ENCODE measurements at places on chromosomes 2 and 18.

GRCh38 chr2:182447163-182447562 lies 20.3 kb upstream of the PDE1A start:
- DNase-seq = no peak

GRCh38 chr2:178485356-178485755 lies 5.1 kb downstream of the PLEKHA3 start:
- DNase-seq = no peak

GRCh38 chr2:27042159-27042661 lies 9.3 kb upstream of the AGBL5 start:
- DNase-seq = no peak

DNA sequence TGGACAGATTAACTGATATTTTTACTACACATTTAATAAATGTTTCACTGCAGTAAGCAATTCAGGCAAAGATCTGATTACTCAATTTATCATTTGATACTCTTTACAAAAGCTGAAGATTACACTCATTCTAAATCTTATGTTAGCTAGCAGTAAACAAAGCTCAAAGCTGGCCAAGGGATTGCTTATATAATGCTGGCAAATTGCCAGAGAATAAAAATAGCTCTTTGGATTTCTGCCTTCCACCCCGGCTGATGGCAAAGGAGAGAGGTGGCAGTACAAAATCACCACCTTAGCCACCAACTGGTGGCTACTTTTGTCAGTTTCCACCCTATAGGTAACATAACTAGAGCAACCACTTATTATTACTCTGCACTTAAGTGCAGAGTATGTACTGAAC lies 320.5 kb downstream of the FSIP2 start:
- DNase-seq = no peak

- DNase-seq = no peak
Observed at GRCh38 chr2:165601065-165601830, 131.8 kb downstream of the CSRNP3 start.

DNA sequence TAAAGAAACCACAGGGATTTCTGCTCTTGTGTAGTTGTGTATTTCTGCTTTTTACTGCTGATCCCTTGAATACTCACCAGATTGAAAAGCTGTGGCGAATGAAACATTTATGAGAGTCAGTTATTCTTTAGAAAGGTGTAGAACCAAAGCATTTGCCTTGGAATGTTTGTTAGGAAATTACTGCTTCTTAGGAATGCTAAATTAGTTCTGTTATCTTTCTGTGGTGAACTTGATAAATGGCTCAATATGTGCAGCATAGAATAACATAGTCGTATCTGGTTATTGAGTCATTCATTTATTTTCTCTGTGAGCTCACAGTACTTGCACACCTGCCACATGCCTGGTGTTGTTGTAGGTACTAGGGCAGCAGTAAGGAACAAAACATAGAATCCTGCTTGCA lies 57.0 kb upstream of the FAM237A start:
- no peak for DNase-seq

DNA sequence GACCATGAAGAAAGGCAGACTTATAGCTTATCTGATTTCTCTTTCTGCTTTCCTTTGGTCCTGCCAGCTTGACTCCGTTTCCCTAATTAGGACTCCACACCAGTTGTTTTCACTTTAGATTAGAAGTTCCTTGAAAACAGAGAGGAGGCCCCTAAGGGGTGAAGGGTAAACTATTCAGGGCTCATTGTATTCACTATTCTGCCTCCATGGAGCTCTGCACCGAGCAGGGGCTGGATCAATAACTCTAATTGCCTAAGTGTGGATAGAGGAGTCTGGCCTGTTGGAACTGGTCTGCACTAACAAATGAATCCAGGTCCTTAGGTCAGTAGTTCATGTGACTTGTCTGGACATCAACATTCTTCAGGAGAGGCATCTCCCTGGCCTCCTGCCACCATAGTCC lies 36.1 kb upstream of the SKA1 start:
- DNase-seq = no peak

- DNase-seq = no peak
Observed at GRCh38 chr2:108585436-108585835, 51.2 kb downstream of the LIMS1 start.

GRCh38 chr18:10515456-10515855 lies 10.4 kb upstream of the NAPG start:
- DNase-seq = no peak

DNA sequence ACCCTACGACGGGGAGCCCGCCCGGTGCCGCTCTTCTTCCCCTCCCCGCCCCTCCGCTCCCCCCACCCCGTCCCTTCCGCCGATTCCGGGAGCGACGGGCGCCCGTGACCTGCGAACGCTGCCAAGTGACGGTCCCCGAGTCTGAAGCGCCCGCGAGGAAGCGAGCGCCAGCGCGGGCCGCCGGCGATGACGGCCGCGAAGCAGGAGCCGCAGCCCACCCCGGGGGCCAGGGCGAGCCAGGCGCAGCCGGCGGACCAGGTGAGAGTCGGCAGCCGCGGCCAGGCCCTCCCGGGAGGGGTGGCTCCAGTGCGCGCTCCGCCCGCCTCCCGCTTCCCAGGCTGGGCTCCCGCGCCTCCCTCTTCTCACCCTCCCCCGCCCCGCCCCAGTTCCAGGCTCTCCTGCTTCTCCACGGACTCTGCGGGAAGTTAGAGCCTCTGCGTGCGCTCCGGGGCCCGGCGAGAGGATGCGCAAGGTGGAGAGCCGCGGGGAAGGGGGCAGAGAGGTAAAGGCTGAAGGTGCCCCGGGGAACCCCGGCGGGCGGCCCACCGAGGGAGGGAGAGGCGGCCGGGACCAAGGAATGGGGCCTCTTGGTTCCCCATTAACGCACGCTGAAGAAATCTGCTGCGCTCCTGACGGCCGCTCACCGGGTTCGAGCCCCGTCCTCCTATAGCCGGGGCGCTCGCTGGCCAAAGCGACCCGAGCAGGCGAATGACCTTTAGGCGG lies 719.5 kb downstream of the DPP10 start:
- DNase-seq = no peak

DNA sequence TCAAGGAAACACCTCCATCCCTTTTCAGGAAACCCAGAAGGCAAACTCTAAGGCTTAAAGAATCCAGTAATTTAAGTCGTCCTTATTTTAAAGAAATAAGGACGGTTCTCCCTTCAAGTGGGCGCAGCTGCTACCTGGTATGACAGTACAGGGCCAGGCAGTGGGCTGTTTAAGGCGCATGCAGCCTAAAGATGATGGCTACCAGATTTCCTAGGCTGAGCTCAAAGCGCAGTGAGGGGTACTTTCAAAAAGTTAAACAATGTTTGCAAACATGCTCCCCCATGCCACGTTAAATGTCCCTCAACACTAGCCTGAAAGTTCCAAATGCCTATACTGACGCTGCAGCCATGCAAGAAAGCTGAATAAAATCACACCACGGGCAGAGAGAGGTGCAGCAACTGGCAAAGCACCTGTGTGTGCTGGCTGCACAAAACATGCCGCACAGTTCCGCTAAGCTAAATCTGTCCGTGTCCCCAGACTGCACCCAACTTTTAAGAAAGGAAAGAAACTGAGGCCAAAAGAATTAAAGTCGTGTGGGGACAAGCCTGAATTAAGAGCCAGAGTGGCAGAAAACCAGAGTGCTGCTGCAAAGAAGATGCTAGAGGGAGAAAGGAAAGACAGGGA lies 583 bp downstream of the HIBCH start:
- DNase-seq = no peak

GRCh38 chr18:27785815-27786471 lies 391.0 kb downstream of the CDH2 start:
- DNase-seq = no peak

GRCh38 chr2:164599954-164600589 lies 21.2 kb downstream of the GRB14 start:
- no peak for DNase-seq

DNA sequence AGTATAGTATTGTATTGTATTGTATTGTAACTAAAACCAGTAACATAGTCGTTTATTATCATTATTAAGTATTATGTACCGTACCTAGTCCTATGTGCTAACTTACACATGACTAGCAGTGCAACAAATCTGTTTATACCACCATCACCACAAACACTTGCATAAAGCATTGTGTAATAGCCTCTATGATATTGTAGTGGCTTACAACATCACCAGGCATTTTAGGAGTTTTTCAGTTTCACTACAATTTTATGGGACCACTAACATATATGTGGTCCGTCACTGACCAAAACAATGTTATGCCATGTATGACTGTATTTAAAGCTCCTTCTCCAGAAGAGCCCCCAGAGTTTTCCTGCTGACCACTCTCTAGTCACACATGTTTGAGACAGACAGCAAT lies 306.2 kb downstream of the SETBP1 start:
- no peak for DNase-seq

DNA sequence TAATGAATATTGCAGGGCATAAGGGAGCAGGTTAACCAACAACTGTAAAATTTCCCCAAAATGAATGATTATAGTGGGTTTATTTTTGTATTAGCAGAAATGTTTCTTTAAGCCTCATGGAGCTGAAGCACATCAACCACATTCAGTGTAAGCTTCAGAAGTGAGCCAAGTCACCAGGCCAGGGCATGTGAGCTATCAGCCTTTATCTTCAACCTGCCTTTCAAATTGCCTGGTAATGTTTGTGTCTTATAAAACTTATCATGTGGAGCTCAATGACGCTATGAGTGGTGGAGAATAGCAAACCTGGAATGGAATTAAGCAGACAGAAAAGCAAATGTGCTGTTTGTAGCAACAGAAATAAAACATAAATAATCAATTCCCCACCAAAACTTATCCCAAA lies 1068.4 kb downstream of the LRP1B start:
- no peak for DNase-seq

DNA sequence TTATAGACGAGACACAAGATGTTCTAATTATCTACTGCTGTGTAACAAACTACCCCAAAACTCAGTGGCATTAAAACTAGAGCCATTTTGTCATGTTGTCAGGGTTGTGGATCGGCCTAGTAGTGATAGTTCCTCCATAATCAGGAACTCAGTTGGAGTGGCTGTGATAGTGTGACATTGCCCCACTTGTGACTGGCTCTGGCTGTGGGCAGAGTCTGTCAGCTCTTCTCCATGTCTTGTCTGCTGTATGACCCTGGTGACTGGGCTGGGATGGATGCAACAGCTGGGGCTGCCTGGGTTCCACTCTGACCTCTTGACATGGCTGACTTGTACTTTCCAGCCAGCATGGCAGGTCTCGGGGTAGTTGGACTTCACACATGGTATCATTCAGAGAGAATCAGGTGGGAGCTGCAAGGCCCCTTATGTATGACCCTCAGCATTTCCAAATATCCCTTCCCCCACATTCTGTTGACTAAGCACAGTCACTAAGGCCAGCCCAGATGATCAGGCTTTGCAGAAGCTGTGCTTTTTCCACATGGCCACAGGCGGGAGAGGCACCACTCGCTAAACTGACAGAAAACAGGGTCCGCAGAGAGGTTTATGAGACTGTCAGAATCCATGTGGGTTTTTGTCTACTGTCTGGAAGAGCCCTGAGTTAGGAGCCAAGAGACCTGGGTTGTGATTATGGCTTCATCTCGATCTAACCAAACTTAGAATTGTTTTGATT lies 50.3 kb downstream of the SETBP1 start:
- DNase-seq = no peak

GRCh38 chr2:239878686-239879085 lies 146.5 kb downstream of the NDUFA10 start:
- DNase-seq = no peak

- DNase-seq = no peak
Observed at GRCh38 chr18:73992242-73993022, 155.2 kb downstream of the FBXO15 start.

GRCh38 chr2:202017940-202018339 lies 15.7 kb upstream of the FZD7 start:
- DNase-seq = no peak

DNA sequence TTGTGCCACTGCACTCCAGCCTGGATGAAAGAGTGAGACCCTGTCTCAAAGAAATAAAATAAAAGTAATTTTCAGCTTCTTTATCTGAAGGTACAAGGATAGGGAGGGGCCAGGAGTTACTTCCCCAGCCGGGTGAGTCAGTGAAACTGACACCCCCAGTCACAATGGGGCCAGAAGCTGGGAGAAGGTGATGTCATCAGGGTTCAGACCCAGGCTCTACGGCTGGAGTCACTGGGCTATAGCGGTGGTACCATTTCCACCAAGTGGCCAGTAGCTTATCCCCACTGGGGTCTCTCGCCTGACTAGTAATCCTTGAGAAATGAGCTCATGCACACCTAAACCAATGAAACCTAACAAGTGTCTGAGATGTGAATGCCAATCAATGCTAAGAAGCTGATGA lies 107.9 kb downstream of the ALPK2 start:
- no peak for DNase-seq

DNA sequence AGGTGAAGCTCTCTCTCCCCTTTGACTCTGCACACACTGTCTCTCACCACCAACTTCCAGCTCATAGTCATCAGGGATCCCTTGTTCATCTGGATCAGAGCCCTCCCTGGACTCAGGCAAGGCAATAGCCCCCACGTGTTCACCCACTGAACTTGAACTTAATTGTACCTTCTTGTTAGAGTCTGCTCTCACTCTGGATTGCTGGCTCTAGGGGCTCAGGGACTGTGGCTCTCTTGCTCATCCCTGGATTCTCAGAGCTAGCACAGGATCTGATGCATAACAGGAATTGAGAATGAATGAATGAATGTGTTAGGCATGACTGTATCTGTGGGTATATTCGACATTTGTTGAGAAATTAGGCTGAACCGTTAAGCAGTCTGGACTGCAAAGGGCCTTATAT lies 16.7 kb upstream of the ASAP2 start:
- DNase-seq = no peak

- no peak for DNase-seq
Observed at GRCh38 chr2:145874466-145874865, 1354.5 kb upstream of the ZEB2 start.

- no peak for DNase-seq
Observed at GRCh38 chr2:10345126-10345525, 42.4 kb downstream of the HPCAL1 start.

DNA sequence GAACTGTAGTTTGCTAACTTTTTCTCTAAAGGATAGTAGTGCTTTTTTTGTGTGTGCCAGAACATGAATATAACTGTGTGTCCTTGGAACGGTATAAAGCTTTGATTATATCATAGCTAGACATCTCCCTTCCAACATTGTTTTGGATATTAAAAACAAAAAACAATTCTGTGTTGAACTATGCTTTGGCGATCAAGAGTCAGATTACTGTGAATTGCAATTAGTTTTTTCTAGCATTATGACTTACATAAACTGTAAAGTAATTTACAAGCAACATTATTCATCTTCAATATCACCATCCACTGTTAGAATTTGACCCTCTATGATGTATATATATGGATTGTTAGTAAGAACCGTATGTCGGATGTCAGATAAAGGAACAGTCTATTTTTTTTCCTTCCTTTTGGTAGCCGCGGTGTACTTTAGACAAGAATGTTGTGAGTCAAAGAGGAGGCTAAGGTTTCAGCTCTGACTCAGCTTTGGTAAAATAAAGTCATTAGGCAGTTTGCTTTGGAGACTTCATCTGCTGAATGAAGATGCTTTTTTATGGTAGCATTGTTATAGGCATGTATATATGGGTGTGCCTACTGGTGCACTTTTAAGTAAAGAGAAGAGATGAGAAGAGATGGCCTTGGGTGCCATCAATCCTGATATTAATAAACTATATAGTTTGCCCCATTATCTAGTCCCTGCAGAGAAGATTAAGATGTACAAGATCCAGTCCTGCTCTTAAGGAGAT lies 76.4 kb downstream of the LTBP1 start:
- DNase-seq = no peak

- no peak for DNase-seq
Observed at GRCh38 chr18:44680273-44681075, at the start of gene SETBP1. Gene SETBP1 (plus strand): TSS chr18:44680888. CDS start chr18:44701347, 20,459 bp downstream.

Data from activated T-cell treated with anti-CD3 and anti-CD28 coated beads for 1 hour (primary cell).